AG04450 (cell line): ENCODE measurements at places on chromosomes 1 and 21.

GRCh38 chr21:33374450-33375096 lies 28.6 kb upstream of the IFNGR2 start:
- no peak for DNase-seq

GRCh38 chr21:18030248-18030647 lies 211.1 kb upstream of the C21orf91 start:
- no peak for DNase-seq

DNA sequence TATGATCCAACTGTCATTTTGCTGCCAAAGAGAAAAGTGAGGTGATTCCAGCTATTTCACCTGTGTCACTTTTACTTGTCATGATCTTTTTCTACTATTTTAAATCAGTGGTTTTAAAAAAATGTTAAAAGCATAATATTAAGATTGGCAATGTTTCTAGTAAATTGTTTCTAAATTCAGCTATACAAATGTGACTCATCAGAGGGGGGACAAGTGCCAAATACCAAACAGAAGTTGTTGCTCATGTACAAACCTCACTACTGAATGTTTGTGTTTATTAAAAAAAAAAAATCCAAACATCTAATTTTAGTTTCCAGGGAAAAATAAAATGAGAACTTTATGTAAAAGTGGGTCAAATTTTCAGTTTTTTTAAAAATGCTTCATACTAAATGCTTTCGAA lies 346.2 kb upstream of the SNX7 start:
- DNase-seq, result no peak

DNA sequence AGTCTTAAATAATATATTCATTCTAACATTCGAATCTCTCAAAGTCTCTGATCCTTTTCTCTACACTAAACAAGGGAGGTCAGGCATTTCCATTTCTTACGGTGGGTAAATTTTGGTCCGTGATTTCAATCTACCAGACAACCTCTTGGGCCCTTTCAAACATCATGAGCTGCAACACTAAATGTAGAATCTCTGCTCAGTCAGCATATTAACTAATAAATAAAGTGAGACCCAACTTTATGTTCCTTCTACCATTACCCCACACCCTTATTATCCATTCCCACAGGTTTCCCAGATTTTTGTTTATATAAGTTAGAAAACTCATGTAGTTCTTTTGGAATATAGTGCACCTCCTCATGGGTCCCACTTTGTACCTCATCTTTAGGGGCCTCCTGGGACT lies 24.9 kb downstream of the SLAMF7 start:
- no peak for DNase-seq

GRCh38 chr1:4220362-4220761 lies 320.3 kb upstream of the C1orf174 start:
- DNase-seq, result no peak

- DNase-seq, result no peak
These were observed 20.0 kb downstream of the USP25 start for GRCh38 chr21:15749861-15750159.

DNA sequence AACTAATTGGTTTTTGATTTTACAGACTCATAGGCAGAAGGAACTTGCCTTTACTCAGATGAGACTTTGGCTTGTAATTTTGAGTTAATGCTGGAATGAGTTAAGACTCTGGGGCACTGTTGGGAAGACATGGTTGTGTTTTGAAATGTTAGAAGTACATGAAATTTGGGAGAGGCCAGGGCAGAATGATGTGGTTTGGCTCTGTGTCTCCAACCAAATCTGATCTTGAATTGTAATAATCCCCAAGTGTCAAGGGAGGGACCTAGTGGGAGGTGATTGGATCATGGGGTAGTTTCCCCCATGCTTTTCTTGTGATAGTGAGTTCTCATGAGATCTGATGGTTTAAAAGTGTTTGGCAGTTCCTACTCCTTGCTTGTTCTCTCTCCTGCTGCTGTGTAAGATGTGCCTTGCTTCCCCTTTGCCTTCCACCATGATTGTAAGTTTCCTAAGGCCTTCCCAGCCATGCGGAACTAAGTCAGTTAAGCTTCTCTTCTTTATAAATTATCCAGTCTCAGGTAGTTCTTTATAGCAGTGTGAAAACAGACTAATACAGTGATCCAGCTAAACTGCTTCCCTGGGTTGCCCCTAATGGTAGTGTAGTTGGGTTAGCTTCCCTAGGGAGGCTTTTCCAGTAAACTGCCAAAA lies 10.2 kb downstream of the CPT2 start:
- DNase-seq, result no peak

GRCh38 chr1:63116016-63116415 lies 206.4 kb upstream of the FOXD3 start:
- no peak for DNase-seq

- DNase-seq, result no peak
These were observed 4.2 kb downstream of the SPRR1B start for GRCh38 chr1:153035211-153035610.

- no peak for DNase-seq
These were observed 745 bp downstream of the PARP1 start for GRCh38 chr1:226407199-226407496.

DNA sequence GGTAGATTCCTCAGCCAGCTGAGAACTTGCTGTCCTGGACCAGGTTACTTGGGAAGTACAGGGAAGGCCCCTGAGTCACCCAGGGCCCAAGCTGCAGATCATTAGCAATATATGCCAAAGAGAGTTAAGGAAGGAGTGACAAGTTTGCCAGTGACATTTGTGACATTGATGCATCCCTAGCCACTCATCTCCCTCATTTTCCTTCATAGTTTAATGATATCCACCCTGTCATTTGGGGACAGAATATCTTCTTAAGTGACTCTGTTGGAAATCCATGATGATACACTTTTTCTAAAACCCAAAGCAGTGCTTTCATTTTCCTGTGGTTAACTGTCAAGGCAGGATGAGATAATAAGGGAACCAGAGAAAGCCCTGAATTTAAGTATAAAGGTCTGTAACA lies 3.2 kb downstream of the TNN start:
- no peak for DNase-seq

GRCh38 chr1:111085676-111086075 lies 54.2 kb downstream of the DRAM2 start:
- no peak for DNase-seq
